ENCODE measurements at places on chromosomes 1 and 21.

GRCh38 chr21:15741510-15741909, 11.7 kb downstream of the USP25 start:
- no peak for DNase-seq

GRCh38 chr1:184610876-184611595, 143.6 kb downstream of the EDEM3 start:
- no peak for DNase-seq

DNA sequence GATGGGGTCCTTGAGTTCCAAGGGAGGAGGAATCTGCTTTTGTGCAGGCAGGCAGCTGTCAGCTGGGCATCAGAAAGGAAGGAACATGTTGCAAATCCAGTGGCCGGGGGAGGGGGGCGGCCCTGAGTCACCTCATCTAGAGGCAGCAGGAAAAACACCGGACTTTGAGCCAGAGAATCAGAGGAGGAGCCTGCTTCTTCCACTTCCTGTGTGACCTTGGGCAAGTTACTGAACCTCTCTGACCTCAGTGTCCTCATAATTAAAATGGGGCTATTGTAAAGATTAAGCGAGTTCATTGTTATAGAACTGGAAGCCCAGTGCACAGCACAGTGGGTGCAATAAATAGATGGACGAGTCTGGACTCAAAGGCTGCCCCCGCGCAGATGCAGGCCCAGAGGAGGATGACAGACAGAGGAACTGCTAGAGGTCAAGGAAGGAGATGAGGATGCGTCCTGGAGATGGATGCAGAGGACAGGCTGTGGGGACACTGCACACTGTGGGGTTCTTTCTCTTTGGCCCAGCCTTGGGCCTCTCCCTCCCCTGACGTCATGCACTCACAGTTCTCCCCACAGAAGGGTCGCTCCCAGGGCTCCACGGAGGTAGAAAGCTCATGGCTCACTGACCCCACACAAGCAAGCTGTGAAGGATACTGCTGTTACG, 714.3 kb downstream of the MATN1 start:
- no peak for DNase-seq

DNA sequence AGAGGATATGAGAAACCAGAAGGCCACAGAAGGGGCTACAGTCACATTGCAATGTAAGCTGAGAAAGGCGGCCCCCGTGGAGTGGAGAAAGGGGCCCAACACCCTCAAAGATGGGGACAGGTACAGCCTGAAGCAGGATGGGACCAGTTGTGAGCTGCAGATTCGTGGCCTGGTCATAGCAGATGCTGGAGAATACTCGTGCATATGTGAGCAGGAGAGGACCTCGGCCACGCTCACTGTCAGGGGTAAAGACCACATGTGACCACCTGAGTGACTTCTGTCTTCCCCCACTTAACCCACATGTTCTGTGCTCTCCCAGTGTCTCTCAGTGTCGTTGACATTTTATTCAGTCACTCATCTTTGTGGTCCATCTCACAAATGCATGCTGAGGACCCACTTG, 92.1 kb downstream of the OBSCN start:
- no peak for DNase-seq

GRCh38 chr1:119294199-119294598, 74.4 kb upstream of the HAO2 start:
- DNase-seq, result no peak
